T-cell (primary cell): ENCODE measurements at places on chromosomes 4 and X.

DNA sequence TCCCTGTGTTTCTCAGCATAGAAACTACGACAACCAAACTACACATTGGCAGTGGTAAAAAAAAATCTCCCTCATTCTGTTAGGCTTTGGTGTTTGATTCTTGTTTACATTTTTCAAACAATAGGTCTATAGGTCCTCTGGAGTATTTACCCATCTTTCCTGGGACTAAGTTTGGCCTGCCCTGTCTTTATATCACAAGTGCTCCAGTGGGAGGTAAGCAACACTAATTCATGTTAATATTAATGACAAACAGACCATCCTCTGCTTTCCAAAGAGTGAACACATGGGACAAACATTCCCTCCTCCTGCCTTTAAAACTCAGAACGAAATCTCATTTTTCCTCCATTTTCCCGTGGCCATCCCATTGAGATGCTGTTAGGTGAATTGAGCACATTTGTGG, 514.1 kb upstream of the INTU start:
- no peak for DNase-seq

- DNase-seq, result no peak
Observed at GRCh38 chr4:182221987-182222386, 21.2 kb upstream of the TENM3 start.

DNA sequence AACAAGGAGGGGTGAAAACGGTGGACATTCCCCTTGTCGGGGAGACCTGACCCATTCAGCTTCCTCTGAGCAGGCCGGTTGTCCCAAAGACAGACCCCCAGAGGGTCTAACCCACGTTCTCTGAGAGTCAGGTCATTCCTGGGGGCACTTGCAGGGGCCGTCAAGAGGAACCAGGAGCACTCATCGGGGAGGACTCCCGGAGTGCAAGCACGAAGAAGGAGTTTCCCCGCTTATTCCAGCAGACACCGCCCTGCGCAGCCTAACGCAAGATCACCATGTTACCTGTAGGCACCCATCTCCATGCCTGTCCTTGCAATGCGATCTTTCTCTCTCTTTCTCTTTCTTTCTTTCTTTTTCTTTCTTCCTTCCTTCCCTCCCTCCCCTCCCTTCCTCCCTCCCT, 154.2 kb downstream of the SHOX start:
- DNase-seq, result no peak

DNA sequence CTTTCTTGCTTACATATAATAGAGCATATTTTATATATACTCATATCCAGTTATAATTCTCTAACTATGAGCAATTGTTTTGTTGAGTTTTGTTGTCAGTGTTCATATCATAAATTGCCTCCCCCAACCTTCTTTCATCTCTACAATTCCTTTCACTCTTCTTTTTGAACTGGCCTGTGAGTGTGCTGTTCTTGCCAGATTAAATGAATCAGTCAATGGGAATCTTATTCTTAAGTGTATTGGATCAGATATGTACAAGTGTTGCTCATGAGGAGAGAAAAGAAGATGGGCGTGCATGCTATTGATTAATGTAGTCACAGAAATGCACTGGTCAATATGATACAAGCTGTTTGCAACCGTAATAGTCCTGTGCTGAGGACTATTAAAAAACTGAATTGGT, 728.1 kb upstream of the MAGEB2 start:
- no peak for DNase-seq

DNA sequence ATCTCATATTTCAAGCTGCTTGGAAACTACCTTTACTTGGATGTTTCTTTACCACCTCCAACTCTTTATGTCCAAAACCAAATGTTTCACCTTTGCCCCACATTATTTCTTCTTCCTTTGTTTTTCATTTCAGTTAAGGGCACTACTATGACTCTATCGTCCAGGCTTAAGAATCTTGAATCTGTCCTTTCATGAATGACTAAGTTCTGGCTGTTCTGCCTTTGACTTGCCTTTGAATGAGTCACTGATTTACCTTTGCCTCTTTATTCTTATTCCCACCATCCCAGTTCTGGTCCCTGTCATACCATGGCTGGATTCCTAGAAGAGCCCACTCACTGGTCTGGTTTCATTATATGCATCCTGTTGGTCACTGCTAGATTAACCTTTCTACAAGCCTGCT, 30.6 kb upstream of the PLAC1 start:
- no peak for DNase-seq
